ENCODE measurements at places on chromosomes 1 and 21.

GRCh38 chr1:221366495-221367110, 375.3 kb downstream of the DUSP10 start:
- no peak for DNase-seq

DNA sequence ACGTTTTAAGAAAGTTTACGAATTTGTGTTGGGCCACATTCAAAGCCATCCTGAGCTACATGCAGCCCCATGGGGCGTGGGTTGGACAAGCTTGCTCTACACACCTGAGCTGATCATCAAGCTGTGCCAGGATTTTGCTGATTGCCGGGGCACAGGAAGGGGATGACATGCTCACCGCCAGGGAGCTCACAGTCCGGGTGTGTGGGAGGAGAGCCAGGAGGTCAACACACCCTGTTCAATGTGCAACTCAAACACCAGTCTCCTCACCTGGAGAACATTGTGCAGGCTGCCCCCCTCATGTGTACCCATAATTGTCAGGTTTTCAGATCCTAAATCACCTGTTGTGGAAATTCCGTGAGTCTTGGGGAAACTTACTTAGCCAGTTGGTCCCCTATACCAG, 969 bp downstream of the CYP4A11 start:
- no peak for DNase-seq

GRCh38 chr1:89465201-89465600, 59.4 kb upstream of the LRRC8B start:
- peak; percentile 3 for DNase-seq

GRCh38 chr21:41973861-41974751, 20.3 kb upstream of the C2CD2 start:
- peak; percentile 11 for DNase-seq

- no peak for DNase-seq
Observed at GRCh38 chr1:233362743-233363142, 35.2 kb downstream of the MAP3K21 start.

- DNase-seq = no peak
Observed at GRCh38 chr1:97071173-97071572, 349.6 kb downstream of the PTBP2 start.

GRCh38 chr1:7745783-7746182, 25.3 kb upstream of the VAMP3 start:
- DNase-seq = no peak

- DNase-seq = no peak
Observed at GRCh38 chr1:93681989-93682412, 364 bp upstream of the BCAR3 start.

GRCh38 chr21:15264084-15264665, 199.4 kb upstream of the NRIP1 start:
- no peak for DNase-seq

GRCh38 chr1:217181756-217182155, 449.1 kb downstream of the GPATCH2 start:
- no peak for DNase-seq

GRCh38 chr21:42695697-42696380, 42.4 kb downstream of the PDE9A start:
- DNase-seq = peak; percentile 6

DNA sequence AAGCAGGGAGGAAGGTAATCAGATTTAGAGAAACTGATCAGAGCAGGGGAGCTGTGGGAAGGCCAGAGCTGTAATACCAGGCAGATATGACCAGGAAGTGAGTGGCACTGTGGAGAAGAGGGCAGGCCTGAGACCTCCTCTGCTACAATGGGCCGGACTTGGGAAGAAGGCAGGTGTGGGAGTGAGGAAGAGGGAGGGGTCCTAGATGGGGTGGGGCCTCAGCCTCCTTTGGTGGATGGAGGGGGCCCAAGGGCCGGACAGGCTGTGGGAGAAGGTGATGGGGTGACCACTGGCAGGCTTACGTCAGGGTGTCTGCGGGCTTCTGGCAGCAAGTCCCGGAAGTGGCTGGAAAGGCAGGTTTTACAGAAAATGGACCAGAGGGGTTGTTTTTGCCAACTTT, 5.0 kb upstream of the HPCA start:
- DNase-seq = no peak

GRCh38 chr1:234605983-234606783, 3.8 kb downstream of the IRF2BP2 start:
- peak; percentile 37 for DNase-seq

- DNase-seq = no peak
Observed at GRCh38 chr1:182279302-182279701, 112.3 kb downstream of the GLUL start.

GRCh38 chr1:59354709-59355337, 57.9 kb downstream of the FGGY start:
- DNase-seq = no peak

DNA sequence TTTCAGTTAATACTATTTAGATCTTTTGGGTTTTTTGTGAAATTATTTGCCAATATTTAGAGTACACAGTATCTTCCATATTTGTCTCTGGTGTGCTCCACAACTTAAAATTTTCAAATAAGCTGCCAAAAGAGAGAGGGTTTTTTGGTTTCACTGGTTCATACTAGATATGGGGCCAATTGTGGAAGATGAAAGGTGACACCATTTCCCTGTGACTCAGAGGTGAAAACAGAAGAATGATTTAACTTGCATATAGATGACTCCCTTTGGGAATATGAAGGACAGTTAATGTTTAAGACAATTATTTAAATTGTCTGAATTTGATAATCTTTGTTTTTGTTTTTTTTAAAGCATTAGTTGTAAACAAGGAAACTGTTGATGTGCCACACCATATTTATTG, 37.5 kb downstream of the IVNS1ABP start:
- DNase-seq = peak; percentile 38

- no peak for DNase-seq
Observed at GRCh38 chr21:22993822-22994574, 1995.8 kb downstream of the NCAM2 start.

GRCh38 chr1:85225624-85226380, 25.0 kb upstream of the SYDE2 start:
- peak; percentile 11 for DNase-seq

DNA sequence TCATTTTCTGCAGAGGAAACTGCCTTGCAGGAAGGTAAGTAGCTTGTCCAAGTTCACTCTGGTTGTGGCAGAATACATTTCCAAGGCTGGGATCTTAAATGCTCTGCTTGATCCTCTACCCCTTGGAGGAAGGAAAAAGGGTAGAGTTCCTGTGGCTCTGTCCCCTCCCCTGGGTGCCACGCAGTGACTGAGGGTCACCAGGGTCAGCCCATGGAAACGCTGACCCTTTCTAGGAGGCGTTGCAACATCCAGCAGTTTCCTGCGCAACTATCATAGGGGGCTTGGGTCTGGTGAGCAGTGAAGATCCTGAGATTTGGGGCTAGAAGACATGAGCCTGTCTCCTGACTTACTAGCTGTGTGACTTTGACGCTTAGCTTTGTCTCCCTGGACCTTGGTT, 29.4 kb upstream of the EPS8L3 start:
- DNase-seq = no peak

- no peak for DNase-seq
Observed at GRCh38 chr1:200265881-200266280, 144.0 kb downstream of the ZNF281 start.

DNA sequence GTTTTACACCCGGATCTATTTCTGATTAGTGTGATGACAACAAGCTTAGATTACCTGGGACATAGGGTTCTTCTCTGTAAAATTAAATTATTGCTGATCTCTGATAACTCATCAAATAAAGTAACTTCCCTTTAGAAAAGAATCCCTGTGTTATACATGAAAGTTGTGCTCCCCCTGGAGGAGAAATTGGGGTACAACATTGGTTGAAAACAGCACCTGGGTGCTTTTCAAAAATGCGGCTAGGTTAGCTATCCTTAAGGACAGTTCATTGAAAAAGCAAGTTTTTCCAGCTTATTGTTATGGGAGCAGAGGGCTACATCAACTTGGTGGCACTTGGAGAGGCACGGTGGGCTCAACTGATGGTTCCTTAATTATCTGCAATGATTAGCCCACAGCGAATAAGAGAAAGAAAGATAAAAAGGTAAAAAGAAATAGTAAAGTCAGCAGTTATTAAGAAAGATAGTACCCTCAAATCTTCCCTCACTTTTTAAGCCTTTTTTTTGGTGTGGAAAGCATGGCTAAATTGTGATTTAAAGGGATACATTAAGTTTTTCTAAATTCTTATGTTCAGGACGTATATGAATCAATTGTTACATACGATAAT, 97.8 kb downstream of the FMN2 start:
- DNase-seq = peak; percentile 50

DNA sequence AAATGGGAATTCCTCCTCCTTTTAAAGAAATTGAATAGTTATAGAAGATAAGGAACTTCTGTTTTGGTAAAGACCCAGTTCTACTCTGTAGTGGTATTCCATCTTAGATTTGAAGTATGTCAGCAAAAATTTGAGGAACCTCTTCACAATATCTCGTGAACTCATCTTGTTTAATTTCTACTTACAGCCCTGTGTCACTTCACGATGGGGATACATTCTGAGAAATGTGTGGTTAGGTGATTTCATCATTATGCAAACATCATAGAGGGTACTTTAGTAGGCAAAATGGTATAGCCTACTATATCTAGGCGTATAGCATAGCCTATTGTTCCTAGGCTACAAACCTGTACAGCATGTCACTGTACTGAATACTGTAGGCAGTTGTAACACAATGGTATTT, 36.0 kb downstream of the ALG6 start:
- no peak for DNase-seq

- DNase-seq = peak; percentile 89
Observed at GRCh38 chr21:42080788-42081083, 9.6 kb downstream of the UMODL1 start.

GRCh38 chr1:37018510-37018909, 15.8 kb downstream of the GRIK3 start:
- no peak for DNase-seq
